SK-N-SH treated with all-trans-retinoic acid at 6 μM for 48 hours (cell line): ENCODE measurements at places on chromosomes 2 and 18.

GRCh38 chr2:229124136-229124535 lies 147.0 kb downstream of the PID1 start:
- no peak for ATAC-seq

GRCh38 chr2:218295029-218295428 lies 2.7 kb upstream of the TMBIM1 start:
- ATAC-seq: no peak

DNA sequence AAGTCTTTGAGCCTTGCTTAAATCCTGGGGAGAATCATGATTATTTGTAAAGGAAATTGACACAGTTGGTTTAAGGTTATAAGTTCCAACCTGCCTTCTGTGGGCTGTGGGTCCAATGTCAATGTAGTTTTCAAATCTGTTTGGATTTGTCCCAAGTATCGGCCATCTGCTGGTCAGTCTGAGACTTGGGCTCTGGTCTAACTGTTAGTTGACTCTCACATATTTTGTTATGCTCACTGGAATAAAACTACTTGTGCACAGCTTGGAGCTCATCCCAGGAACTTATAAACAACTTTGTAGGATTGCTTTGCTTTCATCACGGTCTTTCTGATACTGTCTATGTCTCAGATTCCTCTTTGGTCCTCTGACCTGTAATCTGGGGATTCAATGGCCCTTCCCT lies 1026.2 kb upstream of the ZEB2 start:
- ATAC-seq: no peak

DNA sequence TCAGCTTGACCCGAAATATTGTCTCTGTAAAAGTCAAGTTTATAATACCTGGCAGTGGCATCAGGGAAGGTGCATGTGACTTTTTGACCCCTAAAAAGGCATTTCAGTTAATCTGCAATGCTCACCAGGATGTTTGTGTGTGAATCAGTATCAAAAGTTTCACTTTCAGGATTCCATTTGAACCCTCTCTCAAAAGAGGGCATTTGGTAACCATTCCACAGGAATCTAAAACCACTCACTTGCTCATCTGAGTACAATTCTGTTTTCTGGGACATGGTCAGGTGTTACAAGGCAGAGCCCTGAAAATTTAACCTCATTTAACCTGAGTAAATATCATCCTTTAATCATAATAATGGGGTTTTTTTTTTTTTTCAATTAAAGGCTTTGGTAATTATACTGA lies 77.9 kb upstream of the KLF7 start:
- ATAC-seq: no peak

DNA sequence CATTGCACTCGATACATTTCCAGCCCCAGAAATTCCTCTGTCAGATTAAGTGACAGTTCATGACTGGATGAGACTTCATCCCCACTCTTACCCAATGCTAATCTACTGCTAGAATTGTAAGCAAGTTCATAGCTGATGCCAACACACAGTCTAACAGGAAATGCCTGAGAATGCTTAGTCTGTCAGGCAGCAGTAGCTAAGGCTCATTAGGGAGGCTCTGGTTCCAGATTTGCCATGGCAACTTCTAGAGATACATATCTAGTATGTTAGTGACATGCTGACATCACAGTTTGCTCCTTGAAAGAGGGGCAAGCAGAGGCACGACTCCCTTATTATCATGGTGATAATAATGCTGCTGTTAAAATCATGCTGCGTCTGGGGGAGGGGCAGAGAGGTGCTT lies 198.4 kb downstream of the RBM43 start:
- peak; percentile 98 for ATAC-seq

DNA sequence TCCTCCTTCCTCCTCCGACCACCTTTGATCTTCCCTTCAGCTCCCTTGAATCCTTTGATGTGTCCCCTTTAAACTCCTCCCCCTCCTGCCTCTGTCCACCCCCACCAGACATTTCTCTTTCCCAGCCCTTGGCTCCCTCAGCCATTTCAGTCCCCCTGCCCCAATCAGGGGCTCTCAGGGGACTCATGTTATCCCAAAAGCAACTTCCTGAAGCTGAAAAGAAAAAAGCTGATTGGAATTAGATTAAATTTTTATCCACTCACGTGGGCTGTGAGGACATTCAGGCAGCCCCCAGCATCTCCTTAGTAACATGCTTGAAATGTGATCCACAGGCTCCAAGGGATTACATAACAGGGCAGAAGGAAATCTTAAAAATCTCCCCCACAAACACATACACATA lies 81.3 kb downstream of the NEURL3 start:
- ATAC-seq: no peak

DNA sequence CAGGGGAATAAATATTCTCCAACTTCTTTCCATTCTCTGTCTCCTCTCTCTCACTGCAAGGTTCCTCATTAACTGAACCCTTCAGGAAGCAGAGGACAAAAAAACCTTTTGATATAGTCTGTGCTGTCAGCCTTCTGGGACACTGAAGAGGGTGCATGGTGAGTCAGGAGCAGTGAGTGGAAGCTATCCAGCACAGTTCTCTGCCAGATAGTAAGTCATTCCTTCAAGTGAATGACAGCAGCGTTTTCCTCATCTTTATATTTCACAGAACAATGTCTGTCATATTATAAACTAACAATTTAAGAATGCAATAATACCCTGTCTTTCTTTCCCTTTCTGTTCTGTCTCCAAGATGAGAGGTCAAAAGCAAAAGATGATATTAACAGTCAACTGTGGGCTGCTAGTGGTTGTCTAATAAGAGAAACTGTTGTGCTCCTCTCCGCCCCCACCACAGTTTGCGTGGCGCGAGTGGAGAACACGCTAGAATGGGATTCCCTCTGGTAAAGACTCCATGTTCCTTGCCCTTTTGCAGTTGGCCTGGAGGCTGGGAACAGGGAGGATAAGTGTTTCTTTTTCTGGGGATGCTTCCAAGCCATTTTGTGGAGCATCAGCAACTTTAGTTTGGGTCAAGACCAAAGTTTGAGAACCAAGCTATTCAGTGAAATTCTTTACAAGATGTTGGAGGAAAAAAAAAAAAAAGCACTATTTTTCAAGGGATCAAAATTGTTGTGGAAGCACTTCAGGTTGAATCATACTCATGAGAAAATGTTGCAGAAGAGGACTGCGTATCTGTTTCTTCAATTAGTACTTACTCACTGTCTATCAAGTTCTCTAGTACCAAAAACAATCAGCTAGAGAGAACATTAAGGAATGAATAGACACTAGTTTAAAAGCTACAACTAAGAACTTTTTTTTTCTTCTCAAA lies 430.2 kb downstream of the SETBP1 start:
- ATAC-seq: peak; percentile 74

- ATAC-seq: no peak
Measured at GRCh38 chr2:169038338-169038757, 7.2 kb upstream of the ABCB11 start.

DNA sequence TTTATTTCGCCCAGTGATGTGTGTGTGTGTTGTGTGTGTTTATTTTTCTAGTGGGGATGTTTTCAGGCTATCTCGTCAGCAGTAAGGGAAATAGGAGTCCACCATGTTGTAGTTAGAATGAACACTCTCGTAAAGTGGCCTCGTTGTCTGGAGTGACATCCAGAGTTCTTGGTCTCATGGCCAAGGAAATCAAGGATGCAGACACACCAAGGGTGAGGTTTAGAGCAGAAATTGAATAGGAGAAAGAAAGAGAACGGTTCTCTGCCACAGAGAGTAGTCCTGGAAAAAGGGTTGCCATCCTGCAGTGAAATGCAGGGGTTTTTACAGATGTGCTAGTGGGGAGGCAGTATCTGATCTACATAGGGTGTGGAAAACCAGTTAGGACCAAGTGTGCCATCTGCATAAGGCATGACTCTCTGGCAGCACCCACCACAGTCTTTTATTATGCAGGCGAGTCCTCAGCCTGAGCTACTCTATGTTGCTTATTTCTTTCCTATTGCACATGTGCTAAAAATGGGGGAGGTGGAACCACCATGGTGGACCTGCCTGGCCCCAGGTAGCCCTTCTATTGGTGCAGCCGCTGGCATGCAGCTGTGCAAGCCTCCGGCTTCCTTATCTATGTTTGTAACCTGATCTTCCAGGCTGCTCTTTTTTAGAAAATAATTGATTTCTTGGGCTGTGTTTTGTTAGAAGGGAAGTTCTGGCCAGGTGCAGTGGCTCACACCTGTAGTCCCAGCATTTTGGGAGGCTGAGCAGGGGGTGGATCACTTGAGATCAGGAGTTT lies 23.2 kb downstream of the RALB start:
- ATAC-seq: no peak

- ATAC-seq: peak; percentile 99
Measured at GRCh38 chr2:71130152-71130904, at the start of the genes MCEE and MPHOSPH10. TSS of gene MCEE (minus strand) at chr2:71130229. CDS start at chr2:71130219, 10 bp downstream. TSS of gene MPHOSPH10 (plus strand) at chr2:71130634. CDS start at chr2:71130666, 32 bp downstream.

GRCh38 chr2:167842047-167842446 lies 405.3 kb downstream of the STK39 start:
- no peak for ATAC-seq

- no peak for ATAC-seq
Measured at GRCh38 chr2:168698969-168699368, 103.5 kb upstream of the NOSTRIN start.

GRCh38 chr2:175317751-175318150 lies 136.2 kb upstream of the ATP5MC3 start:
- no peak for ATAC-seq

DNA sequence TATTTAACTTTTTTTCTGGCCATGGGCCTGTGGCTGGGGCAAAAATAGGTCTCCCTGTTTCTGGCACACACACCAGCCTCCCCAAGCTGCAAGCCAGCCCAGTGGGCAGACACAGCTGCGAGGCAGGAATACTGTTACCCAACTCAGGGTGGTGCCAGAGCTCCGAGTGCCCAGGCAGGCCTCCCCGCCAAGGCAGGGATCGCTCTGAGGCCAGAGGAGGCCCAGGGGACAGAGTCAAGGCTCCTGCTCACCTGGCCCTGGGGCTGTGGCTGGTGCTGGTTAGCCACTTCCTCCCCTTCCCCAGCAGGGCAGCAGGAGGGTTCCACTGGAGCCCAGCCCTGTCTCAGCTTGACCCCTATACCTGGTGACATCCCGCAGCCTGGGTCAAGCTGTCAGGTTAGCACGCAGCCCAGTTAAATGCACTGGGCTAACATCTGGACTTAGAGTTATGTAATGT lies 67.1 kb upstream of the EPAS1 start:
- ATAC-seq: peak; percentile 40; the same call in 1 of the 3 replicates

- peak; percentile 69 for ATAC-seq
Measured at GRCh38 chr2:12493031-12493513, 223.7 kb upstream of the TRIB2 start.

DNA sequence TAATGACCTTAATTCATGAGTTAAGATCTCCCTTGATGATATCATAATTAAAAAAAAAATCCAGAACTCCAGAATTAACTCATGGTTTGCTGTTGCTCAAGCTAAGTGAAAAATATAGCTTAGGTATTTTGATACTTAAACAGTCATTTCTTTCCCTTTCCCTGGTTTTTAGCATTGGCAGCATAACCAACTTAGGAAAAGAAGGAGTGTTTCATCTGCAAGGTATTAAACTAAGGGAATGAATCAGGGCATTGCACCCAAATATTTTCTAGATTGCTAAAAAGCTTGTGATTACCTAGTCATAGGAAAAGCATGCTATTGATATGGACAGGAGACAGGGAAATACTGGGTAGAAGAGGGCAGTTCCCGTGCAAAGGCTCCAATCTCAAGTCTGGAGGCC lies 207.2 kb downstream of the LRP1B start:
- ATAC-seq: peak; percentile 76

GRCh38 chr2:15009681-15010080 lies 377.2 kb downstream of the LRATD1 start:
- ATAC-seq: no peak

GRCh38 chr18:55380589-55380988 lies 207.4 kb downstream of the TCF4 start:
- no peak for ATAC-seq
